Thoracic aorta endothelial cell (primary cell): ENCODE measurements at places on chromosomes 16 and 17. TPM values are rescaled to one million over a fixed set of nuclear protein-coding genes. Genes with fewer than 3 reads are reported as not detected.

Gene DOC2A
- total RNA-seq, result 0.13 and 0.22 TPM in 2 replicates

Gene ABCC3
- 3.9 and 4.7 TPM in 2 replicates for total RNA-seq

Gene PRDM7
- not detected in 2 replicates for total RNA-seq

Gene DBF4B
- total RNA-seq, result 9.2 and 14.9 TPM in 2 replicates

Gene DNAI2
- not detected in 2 replicates for total RNA-seq

Gene ERAL1
- total RNA-seq, result 49.6 and 66.8 TPM in 2 replicates

Gene TMC8
- 0.13 and 1.1 TPM in 2 replicates for total RNA-seq
